Suprapubic skin (tissue), 4 donors: ENCODE measurements at places on chromosomes 7 and 10. TPM values are rescaled to one million over a fixed set of nuclear protein-coding genes. Genes with fewer than 3 reads are reported as not detected.

Gene RTKN2
- 2.5 TPM for total RNA-seq

Gene NUTM2E
- total RNA-seq, result not detected

Gene AMPH
- total RNA-seq, result 2.7 TPM

Gene CALML5
- total RNA-seq, result 1,788 TPM

Gene PRXL2A
- 105 TPM for total RNA-seq

Gene ENO4
- not detected for total RNA-seq

Gene GBX1
- total RNA-seq, result not detected

Gene SPAM1
- not detected for total RNA-seq

Gene AASS
- total RNA-seq, result 14.9 TPM

Gene LRRC4
- 0.16 TPM for total RNA-seq

Gene IDE
- total RNA-seq, result 180 TPM

Gene ZNF853
- total RNA-seq, result 1.6 TPM

Gene SPDYE8
- total RNA-seq, result not detected

Gene CAMK2B
- 0.89 TPM for total RNA-seq

Gene SOSTDC1
- 27.5 TPM for total RNA-seq

Gene GNAT3
- not detected for total RNA-seq

Gene SLC18A3
- not detected for total RNA-seq

Gene HOXA13
- total RNA-seq, result not detected
